ENCODE measurements at places on chromosomes 2 and 18.

- DNase-seq: peak; percentile 32
Observed at GRCh38 chr2:55693181-55694125, at the start of gene PNPT1. Gene PNPT1, minus strand, starts transcription at chr2:55693844. Its CDS starts 21 bp downstream, at chr2:55693823.

GRCh38 chr2:20526708-20527107 lies 79.8 kb downstream of the RHOB start:
- DNase-seq: no peak

DNA sequence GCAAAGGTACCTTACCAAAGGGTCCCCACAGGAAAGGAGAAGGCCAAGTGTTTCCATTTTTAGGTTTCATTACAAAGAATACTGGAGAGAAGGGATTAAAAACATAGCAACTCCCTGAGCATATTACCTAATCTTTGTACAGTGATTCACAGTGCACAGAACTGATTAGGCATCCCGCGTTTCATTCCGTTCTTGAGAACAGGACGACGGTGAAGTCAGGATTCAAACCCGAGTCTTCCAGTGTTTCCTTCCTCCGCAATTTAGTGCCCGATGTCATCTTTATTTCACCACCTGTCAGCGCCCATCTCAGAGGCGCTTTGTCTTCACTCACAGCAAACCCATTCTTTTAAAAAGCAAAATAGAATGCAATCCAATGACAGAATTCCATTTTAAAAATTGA lies 488.5 kb downstream of the EIPR1 start:
- DNase-seq: no peak

- no peak for DNase-seq
Observed at GRCh38 chr2:37307500-37307899, 17.1 kb downstream of the PRKD3 start.

- no peak for DNase-seq
Observed at GRCh38 chr2:175012516-175012915, 7.3 kb upstream of the CHN1 start.

GRCh38 chr2:217165547-217165946 lies 305.7 kb upstream of the TNP1 start:
- no peak for DNase-seq

DNA sequence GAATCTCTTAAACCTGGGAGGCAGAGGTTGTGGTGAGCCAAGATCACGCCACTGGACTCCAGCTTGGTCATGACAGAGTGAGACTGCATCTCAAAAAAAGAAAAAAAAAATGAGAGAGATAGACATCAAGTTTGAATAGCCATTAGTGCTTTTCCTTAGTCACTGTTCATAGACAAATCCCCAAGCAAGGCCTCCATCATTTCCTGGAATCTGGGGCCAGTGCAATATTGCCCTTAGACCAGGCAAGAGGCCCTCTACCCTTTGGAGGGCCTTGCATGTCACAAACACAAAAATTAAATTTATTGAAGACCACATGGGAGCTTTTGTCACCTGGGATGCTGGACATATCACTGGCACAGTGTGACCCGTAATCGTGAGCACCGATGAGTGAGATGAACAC lies 141.5 kb downstream of the B3GNT2 start:
- DNase-seq: no peak

- no peak for DNase-seq
Observed at GRCh38 chr2:154704991-154705390, 6.5 kb downstream of the KCNJ3 start.

DNA sequence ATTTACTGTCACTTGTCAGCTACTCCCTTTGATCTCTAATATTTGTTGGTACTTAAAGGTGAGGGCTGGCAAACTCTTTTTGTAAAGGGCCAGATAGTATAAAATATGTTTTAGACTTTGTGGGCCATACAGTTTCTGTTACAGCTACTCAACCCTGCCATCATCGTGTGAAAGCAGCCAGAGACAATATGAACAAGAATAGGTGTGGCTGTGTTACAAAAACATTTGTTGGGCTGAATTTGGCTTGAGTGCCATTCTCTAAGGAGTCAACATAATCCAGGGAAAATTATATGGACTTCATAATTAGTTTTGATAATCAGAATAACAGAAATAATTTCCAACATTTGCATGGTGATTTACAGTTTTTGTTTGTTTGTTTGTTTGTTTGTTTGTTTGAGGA lies 190.6 kb downstream of the LTBP1 start:
- no peak for DNase-seq

DNA sequence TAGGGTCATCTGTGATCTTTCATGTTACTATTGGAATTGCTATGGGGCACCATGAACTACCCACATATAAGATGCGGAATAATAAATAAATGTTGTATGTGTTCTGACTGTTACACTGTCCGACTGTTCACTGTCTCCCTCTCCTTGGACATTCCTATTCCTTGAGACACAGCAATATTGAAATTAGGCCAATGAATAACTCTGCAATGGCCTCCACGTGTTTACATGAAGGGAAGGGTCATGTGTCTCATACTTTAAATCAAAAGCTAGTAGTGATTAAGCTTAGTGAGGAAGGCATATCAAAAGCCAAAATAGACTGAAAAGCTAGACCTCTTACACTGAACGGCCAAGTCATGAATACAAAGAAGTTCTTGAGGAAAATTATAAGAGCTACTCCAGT lies 751.3 kb downstream of the SOCS6 start:
- no peak for DNase-seq

- DNase-seq: no peak
Observed at GRCh38 chr2:46891956-46892553, 23.6 kb downstream of the MCFD2 start.

GRCh38 chr2:207150284-207150683 lies 15.5 kb downstream of the KLF7 start:
- no peak for DNase-seq

DNA sequence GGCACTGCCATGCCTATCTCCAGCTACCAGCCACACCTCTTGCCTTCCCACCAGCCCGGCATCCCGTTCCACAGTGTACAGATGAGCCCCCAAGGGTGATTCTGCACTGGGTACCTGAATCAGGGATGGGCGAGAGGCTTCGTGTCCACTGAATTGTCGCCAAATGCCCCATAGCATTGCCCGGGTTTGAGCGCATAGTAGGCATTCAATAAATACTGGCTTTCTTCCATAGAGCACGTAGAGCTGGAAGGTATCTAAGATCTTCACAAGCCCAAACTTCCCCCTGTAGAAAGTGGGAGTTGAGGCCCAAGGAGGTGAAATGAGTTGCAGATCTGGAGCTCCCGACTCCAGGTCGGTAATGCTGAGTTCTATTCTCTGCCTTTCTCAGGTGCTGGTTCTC lies 358.7 kb downstream of the LPIN1 start:
- no peak for DNase-seq

- DNase-seq: no peak
Observed at GRCh38 chr2:205706769-205707381, 24.6 kb downstream of the NRP2 start.

- no peak for DNase-seq
Observed at GRCh38 chr18:10840743-10841142, 308.6 kb downstream of the PIEZO2 start.

DNA sequence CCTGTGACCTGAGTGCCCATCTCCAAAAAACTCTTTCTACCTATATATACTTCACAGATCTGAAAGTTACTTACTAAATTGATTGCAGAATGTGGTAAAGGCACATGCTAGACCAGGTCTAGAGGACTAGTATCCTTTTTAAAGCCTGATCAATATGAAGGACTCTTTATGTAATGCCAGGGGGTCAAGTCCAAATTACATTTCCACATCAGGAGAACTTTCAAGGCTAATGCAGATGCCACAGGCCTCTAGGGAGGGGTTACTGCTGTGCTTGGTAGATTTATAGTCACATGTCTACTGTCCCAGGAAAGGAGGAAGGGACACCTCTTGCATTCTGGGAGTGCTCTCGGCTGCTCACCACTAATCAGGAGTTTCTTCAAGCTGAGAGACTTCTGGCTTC lies 118.4 kb upstream of the NOSTRIN start:
- no peak for DNase-seq

DNA sequence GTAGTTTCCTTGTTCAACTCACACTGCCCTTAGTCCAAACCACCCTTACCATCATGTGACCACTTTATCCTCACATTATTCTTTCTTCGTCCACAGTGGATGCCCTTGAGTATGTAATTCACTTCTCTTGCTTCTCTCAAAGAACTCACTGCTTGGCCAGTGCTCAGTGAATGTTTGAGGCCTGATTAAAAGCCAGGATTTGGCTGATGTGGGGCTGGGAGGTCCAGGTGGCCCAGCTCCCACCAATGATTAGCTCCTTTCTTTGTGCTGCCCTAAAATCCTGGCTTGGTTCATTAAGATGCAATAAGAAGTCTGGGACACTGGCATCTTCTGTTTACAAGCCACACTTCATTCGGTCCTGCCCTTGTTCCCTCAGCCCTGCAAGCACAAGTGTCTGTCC lies 97.8 kb upstream of the CELF4 start:
- no peak for DNase-seq

DNA sequence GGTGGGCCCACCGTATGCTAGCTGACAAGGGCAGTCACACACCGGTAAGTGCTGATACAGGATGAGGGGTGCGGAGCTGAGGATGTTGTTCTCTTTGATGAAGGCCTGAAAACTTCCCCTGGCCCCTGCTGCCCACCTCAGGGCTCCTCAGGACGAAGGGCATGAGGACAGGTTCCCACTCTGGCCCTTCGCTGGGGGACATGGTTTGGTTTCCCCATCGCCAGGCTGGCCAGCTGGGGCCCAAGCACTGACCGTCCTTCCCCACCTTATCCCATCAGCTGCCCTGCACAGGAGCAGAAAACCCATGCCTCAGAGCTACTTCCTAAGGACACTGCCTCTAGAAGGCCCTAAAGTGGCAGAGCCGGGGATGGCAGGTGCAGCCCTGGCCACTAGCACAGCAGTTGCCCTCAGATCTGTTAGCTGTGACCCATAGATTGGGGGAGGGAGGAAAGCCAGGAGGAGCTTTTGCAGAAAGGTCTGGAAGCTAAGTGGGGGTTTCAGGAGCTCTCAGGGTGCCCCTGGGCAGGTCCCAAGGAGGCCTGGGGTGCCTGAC lies 66.5 kb downstream of the TFCP2L1 start:
- no peak for DNase-seq

- no peak for DNase-seq
Observed at GRCh38 chr18:55588111-55588869, at the start of gene TCF4. Gene TCF4, minus strand, starts transcription at chr18:55588192. Its CDS starts 1,076 bp downstream, at chr18:55587116.

DNA sequence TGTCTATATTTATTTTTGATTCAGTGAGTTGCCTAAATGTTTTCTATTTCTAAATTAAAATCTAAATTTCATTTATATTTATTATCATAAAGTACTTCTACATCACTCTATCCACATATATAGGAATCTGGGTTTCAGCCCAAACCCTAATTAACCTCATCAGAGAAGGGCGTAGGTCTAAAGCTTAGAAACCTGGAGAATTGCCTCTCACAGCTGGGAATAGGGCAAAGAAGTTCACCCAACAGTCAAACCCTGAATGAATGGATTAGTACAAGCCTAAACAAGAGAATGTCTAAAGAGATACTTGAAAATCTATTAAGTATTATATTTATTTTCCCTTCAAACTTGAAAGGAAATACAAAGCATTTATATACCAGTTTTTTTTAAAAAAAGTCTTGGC lies 26.2 kb downstream of the TFPI start:
- no peak for DNase-seq

- DNase-seq: no peak
Observed at GRCh38 chr2:226733927-226734564, 65.6 kb downstream of the IRS1 start.

GRCh38 chr2:232731470-232731869 lies 34.3 kb downstream of the GIGYF2 start:
- no peak for DNase-seq

GRCh38 chr2:221096706-221097567 lies 475.2 kb downstream of the EPHA4 start:
- DNase-seq: no peak

DNA sequence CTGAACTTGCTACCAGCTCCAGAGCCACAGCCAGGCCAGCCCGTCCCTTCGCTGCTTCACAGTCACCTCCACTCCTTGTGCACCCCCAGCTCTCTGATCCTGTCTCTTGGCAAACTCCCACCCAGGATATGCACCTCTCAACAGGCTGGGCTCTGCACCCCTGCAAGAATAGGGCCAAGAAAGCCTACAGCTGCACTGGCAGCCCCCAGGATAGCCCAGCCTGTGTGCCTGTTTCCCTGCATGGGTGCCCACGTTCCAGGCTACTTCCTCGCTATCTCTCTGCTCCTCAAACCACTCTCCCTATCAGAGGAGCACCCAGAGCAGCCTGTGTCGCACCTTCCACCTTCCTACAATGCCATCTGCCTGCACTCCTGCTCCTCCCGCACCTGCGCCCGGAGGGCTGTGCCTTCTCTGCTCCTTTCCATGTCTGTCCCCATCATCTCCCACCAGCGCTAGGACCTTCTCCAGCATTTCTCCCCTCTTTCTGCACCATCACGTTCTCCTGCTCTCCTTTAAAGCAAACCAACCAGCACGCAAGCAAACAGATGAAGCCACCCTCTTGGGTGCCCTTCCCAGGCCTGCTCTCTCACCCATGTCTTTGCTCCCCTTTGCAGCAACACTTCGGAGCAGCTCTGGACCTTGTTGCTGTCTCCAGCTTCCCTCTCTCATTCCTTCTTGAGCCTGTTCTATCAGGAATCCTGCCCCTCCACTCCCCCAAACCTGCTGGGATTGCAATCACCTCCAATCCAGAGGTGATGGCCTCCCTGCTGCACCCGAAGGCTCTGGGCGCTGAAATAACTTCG lies 313.2 kb upstream of the HS6ST1 start:
- DNase-seq: no peak

DNA sequence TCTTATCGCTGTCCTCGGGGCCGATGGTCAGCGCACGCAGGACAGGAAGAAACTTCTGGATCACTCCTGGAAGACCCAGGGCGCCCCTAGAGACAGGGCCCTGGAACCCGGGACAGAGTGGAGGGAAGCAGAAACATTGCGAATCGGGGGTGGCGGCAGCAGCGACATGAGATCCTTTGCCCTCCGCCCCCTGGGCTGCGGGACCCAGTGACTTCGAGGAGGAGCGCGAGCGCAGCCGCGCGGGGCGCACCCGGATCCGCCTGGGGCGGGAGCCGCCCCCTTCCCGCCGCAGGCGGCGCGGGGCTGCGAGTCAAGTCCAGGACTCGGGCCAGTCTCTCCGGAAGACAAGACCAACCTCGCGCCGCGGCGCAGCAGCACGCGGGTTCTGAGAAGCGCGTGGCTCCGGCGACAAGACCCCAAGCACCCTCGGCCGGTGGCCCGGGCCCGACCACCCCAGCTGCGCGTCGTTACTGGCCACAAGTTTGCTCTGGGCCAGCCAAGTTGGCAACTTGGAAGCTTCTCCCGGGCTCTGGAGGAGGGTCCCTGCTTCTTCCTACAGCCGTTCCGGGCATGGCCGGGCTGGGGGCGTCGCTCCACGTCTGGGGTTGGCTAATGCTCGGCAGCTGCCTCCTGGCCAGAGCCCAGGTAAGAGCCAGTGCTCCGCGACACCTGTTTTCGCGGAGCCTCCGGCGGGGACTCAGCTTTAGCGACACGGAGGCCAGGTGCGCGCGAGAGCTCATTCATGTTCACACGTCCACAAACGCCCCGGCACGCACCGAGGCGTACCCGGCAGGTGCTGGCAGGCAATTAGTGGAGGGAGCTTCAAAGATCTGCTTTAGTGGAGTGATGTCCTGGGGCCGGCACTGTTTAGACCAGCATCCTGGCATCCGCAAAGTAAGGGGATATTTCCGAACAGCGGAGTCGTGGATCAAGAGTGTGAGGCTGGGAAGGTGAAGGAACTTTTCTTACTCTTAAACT lies at the start of gene PTH2R:
Gene PTH2R, plus strand, starts transcription at position 319 of the 978 bp plus-strand sequence. Its CDS starts 252 bp downstream, at position 571.
- no peak for DNase-seq
